Right atrium auricular region (tissue), 2 donors: ENCODE measurements at places on chromosomes 7 and 10. TPM values are rescaled to one million over a fixed set of nuclear protein-coding genes. Genes with fewer than 3 reads are reported as not detected.

DNA sequence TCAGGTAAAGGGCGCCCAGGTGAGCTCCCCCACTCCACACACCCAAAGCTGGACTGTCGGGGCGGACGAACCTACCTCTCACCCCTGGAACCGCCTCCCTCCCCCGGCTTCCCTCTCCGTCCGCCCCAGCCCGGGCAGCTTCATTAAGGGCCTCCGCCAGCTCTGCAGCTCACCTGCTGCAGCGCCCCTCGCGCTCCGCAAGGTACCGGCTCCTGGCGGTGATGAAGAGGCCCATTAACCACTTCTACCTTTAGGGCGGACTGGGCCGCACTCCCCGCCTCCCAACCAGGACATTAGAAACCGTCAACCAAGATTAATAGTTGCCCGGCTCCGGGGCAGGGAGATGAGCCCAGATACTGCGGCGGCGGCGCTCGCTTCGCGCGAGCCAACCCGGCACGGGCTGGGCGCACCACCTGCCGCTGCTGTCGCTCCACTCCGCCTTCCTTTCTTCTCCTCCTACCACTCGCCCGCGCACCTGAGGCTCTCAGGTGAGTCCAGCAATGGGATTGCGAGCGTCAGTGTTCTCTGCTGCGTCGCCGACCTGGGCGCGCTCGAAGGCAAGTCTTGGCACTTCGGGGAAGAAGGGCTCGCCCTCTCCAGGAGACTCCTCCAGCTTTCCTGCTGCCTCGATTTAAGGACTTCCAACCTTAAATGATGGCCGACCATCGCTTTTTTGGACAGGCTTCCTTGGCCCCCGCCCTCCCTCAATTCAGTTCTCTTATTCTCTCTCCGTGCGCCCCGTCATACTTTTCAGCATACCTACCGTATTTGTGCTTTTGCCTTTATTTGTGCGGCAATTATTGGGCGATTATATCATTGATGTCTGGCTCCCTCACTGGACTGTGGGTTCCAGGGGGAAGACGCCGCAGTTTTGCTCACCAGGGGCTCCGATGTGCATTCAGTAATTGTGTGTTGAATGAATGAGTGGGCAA is 13.6 kb upstream of the KAZALD1 start:
- DNase-seq: no peak

Gene WIPF3
- 2.9 TPM for total RNA-seq

Gene SYT15B
- total RNA-seq: 1.9 TPM

DNA sequence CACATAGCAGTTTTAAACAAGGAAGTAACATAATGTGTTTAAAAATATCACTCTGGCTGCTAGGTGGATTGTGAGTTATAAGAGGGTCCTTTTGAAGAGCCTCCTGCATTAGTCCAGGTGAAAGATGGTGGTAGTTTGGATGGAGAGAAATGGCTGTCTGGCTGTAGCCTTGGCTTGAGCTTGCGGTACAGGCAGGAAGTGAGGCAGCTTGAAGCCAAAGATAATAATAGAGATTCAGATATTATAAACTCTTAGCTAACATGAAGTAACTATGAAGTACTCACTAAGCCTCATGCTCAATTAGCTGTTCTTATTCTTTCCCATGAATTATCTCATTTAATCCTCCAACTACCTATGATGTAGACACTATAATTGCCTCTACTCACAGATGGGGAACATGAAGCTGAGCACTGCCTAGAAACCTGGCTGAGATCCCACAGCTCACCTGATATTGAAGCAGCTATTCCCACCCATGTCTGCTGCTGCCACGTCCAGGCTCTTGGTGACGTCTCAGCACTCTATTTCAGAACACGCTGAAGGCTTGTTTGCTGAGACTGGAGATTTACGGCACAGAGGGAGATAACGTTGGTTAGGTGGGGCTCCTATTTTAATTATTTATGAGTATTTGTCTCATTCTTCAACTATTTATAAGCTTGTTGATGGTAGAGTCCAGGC is 10.4 kb downstream of the C10orf120 start:
- no peak for DNase-seq

GRCh38 chr10:96565774-96566173 is 21.0 kb downstream of the TM9SF3 start:
- no peak for DNase-seq

DNA sequence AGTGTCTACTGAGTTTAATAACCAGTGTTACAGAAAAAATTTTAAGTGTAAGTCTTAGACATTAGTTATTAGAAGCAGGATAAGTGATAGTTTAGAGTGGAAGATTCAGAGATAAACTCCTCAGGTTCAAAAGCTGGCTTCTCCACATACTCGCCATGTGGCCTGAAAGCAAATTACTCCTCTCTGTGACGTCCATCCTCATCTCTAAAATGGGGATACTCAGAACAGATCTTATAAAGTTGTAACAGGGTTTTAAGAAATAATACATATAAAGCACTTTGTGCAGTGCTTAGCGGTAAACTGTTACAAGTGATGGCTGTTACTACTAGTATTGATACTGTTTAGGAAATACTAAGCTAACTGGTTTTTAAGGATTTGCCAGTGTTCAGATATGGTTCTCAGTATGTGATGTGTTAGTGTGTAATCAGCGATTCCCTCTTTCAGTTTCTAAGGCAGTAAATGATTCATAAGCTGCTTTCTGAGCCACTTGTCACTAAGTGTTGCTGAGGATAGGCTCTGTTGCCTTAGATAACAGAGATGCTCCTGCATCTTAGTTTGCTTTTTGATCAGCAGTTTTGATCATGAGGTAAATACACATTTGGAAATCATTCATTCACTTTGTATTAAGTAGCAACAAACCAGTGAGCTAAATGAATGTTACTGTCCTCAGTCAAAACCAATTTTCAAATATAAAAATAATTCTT is 58.7 kb downstream of the CYP51A1 start:
- DNase-seq: no peak

DNA sequence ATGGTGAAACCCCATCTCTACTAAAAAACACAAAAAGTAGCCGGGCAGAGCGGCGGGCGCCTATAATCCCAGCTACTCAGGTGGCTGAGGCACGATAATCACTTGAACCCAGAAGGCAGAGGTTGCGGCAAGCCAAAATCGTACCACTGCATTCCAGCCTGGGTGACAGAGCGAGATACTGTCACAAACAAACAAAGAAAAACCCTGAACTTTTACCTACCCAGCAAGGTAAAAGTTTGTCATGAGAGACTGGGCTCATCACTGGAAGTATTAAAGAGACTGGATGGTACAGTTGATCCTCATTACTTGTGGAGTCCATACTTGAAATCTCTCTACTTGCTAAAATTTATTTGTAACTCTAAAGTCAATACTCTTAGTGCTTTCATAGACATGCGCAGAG is 113.9 kb downstream of the NDUFB2 start:
- no peak for DNase-seq

- no peak for DNase-seq
These were observed 98.2 kb downstream of the TNS3 start for GRCh38 chr7:47483604-47484273.

DNA sequence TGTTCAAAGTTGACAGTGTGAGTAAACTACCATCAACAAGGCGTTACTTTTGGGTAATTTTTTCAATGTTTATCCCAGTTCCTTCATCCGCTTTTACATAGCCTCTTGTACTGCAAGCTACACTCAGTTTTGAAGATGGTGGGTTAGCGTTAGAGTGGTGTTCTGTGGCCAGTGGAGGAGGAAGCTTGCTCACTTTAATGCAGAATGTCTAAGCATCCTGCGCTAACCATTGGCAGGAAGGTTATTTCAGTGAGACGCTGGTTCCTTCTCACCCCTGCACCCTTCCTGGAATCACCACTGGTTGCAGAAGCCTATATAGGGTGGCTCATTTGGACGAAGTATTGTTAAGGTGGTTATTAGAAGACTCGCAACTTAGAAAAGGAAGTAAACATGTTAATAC is 159.1 kb downstream of the CELF2 start:
- DNase-seq: no peak

Gene MAGI2
- 6.0 TPM for total RNA-seq

DNA sequence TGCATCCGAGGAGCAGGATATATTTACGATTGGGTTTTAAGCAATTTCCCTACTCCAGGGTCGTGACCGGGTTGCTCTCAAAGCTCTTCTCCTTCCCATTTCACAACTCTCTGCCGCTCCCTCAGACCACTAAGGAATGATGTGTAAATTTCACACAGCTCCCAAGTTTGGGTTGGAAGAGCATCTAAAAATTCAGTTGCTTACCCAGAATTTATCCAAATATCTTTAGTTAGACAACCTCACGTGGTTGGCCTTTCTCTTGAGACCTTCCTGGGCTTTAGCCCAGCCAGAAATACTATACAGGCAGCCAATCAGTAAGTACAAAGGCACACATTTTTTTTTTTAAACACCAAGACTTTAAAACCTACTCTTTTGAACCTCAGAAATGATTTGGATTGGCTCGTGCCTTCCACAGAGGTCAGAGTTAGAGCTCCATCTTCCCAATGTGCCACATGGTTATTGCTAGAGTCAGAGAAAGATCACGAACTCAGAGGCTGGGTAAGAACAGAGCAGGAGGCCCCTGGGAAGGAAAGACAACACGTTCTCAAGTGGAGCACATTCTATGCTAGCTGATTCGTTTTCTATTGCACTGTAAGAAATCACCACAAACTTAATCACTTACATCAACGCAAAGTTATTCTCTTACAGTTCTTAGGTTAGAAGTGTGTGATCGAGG is 335.4 kb upstream of the MGMT start:
- DNase-seq: no peak

Gene HSPB1
- total RNA-seq: 1,433 TPM

DNA sequence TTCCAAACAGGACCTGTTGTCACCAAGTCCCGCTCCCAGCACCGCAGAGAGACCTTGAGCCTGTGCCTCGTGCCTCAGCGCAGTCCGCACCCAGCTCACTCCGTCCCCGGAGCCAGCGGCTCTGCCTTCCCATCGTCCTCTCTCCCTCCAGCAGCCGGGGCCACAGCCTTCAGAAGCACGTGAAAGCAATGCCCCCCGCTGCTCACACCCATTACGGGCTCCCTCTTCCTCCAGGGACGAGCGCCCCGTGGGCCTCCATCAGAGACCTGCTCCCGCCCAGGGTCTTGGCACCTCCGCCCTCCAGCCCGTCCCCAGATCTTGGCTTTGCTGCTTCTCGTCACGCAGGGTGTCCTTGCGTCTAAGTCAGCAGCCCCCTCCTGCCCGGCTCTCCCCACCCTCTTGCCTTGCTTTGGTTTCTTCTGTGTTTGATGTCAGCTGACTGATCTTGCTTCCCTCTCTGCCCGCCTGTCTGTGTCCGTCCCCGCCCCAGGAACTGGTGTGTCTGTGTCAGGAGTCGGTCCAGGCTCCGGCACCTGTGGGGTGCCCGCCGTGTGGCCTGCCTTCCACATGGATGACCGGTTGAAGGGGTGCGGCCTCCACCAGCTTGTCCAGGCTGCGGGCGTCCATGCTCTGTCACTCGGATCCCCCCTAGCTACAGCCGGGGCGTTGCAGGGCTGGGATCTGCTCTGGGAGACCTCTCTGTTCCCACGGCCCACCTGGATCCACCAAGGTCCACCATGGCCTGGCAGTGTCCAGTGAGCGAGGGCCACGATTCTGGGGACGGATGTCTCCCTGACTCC is 61.9 kb downstream of the FOXL3 start:
- no peak for DNase-seq

GRCh38 chr10:33180390-33180789 is 154.1 kb downstream of the NRP1 start:
- no peak for DNase-seq

DNA sequence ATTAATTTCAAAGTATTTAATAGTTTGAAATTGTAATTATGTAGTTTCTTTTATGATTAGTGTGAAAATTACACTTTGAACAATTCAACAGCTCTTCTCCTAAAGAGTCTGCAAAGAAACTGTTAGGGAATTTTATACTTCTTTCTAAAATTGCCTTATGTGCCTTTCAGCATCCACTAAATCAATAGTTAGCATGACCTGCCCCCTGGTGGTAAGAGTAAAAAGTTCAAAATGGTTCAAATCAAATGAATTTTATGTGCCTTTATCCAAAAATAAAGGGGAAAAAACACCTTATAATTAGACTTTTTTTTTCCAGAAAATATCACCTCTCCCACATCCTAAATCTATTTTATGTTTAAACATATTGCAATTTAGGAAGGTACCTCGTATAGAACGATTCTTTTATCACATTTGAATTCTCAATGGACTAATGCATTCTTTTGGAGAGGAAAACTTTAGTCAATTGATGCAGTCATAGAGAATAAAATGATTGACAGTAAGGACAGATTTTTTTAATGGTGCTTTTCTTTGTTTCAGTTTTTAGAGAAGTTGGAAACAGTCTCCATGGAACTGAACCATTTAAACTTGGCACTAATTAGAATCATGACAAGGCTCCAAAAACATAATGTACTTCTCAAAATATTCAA is 163.7 kb downstream of the SEMA3D start:
- DNase-seq: no peak

- DNase-seq: peak; percentile 36
These were observed at the start of gene C10orf53 for GRCh38 chr10:49679480-49679893. Gene C10orf53, plus strand, starts transcription at chr10:49679651. Its CDS starts 47 bp downstream, at chr10:49679698.

Gene CDK14
- total RNA-seq: 21.5 TPM

DNA sequence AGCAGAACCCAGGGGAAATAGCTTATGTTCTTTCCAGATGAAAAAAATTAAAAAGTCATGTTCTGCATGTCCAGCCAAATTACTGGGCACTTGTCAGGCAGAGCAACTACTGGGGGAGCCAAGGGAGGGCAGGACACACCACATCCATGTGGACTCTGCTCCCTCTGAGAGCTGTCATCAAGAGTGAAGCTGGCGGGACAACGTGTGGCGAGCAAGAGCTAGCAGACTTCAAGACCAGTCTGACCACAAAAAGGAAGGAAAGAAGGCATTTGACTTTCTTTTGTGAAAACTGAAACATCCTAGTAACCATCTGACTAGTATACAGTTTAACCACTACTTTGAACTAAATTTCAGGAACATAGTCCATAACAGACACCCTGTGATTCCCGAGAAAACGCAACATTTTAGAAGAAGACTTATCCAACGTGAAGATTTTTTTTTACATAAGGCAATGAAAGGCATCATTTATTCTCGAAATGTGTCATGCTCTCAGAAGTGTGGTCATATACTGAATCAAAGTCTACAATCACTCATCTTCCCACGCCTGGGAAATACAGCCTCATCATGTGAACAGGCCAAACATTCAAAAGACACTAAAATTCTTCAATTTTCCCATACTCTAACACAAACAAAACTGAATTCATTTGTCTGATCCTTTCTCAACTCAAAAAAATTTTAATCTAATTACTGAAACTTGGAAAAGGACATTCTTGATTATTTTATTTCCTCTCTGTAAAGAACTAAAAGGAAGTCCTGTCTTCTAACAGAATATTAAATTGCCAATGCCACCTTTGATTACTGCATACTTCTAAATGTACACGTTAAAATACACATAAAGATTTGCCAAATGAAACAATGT is 15.5 kb downstream of the CYTH3 start:
- peak; percentile 77 for DNase-seq

Gene TYW1
- total RNA-seq: 12.4 TPM

DNA sequence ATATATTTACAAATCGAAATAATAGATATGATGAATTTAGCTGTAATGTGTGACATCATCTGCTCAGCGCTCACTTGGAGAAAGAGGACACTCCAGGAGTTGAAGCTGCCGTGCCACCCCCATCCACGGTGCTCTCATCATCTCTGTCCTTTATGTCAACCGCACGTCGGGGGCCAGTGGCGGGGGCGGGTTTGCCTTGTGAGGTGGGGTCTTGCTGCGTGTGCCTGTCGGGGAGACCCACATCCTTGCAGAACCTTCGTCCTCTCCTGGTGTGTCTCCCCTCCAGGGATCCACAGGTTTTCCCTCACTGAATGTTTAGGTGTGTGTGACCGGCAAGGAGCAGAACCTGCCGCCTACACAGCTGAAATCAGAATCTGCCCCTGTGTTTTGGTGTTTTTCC is 71.6 kb downstream of the INPP5A start:
- DNase-seq: no peak

GRCh38 chr7:37448636-37449361 is at the start of gene ELMO1:
Gene ELMO1, minus strand, starts transcription at chr7:37448864. Its CDS starts 106,174 bp downstream, at chr7:37342690.
- DNase-seq: peak; percentile 87

- DNase-seq: no peak
These were observed 13.9 kb upstream of the PLAC9 start for GRCh38 chr10:80118669-80119068.
